ENCODE measurements at places on chromosomes 5 and 9.
A peak's percentile ranks its signal among the peaks of the same experiment; 100 is the strongest.

DNA sequence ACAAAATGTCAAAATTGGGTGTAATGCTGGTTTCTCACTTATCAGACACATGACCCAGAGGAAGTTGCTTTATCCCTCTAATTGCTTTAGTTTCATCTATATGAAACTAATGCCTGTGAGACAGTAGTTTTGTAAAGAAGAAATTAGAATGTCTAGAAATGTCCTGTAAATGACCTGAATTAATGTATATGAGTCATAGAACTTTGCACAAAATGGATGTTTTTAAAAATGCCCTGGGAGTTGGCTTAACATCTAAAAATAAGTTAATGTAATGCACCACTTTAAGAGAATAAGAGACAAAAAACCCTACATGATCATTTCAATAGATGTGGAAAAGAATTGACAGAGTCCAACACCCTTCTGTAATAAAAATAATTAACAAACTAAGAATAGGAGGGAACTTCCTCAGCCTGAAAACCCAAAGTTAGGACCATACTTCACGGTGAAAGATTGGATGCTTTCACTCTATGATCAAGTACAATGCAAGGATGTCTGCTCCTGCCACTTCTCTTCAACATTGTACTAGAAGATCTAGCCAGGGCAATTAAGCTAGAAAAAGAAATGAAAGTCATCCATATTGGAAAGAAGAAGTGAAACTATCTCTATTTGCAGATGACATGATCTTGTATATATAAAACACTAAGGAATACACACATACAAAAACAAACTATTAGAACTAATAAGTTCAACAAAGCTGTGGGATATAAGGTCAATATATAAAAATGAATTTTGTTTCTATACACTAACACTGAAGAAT, 117.9 kb downstream of the MELK start:
- no peak for DNase-seq

- no peak for DNase-seq
Measured at GRCh38 chr9:70551396-70551795, 136.9 kb upstream of the KLF9 start.

DNA sequence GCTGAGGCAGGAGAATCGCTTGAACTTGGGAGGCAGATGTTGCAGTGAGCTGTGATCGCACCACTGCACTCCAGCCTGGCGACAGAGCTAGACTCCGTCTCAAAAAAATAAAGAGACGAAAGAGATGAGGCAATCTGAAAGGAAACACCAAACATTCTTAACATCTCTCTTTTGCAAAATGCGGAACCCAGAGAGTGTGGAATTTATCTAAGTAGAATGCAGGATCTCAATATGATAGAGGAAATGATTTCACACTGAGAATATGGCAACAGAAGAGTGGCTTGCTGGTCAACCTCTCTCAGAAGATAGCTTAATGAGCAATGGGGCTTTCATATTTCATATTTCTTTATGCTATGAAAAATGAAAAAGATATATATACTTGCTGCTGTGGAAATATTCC, 33.4 kb upstream of the PCA3 start:
- no peak for DNase-seq

GRCh38 chr9:116452634-116453033, 234.5 kb upstream of the TRIM32 start:
- no peak for DNase-seq

DNA sequence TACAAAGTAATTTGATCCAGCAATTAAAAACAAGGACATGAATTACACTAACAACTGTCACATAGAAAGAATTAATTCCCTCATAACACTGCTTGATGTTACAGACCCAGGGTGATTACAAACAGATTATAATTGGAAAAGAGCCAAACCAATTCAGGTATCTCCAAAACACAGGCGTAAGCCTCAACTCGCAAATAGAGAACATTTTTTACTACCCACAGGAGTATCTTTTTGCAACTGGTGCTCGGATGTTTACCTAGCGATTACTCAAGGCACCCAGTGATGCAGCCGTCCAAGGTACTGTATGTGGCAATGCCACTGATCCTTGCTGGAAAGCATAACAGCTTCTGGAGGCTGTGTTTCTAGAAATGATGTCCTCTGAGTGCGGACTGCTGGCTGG, 386.1 kb upstream of the KIF2A start:
- peak; percentile 17 for DNase-seq

- no peak for DNase-seq
Measured at GRCh38 chr9:26745111-26745510, 147.5 kb downstream of the CAAP1 start.

DNA sequence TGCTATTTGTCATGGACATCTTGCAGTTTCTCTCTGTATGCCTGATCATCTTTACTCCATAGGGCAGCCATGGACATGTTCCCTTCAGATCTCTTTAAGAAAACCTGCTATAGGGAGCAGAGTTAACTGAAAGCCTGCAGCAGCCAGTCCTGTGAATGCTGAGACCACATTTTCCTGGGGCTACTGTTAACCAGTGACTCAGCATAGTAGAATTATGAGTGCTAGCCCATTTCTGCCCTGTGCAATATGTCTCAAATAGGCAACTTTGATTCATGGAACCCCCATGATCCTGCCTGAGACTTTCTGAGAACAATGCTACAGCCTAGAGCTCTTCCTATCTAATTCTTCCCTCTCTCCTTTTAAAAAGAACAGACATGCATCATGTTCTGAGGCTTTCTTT, 624.2 kb downstream of the CHSY3 start:
- DNase-seq = no peak

DNA sequence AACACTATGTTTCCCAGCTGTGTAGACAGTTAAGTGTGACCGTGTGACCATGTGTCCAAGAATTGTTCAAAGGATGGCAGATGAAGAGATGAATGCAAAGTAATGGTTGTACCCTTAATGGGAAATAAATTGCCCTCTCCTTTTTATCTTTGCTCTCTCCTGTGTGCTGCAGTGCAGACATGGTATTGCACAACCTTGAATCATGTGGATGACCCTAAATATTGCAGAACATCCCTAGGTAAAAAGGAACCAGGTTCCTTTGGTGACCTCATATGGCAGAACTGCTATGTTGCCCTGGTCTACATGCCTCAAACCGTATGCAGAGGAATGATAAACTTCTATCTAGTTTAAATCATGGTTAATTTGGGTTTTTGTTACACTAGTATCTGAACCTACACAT, 81.7 kb upstream of the CTNND2 start:
- no peak for DNase-seq

GRCh38 chr5:95417971-95418370, 26.8 kb downstream of the FAM81B start:
- DNase-seq = no peak

DNA sequence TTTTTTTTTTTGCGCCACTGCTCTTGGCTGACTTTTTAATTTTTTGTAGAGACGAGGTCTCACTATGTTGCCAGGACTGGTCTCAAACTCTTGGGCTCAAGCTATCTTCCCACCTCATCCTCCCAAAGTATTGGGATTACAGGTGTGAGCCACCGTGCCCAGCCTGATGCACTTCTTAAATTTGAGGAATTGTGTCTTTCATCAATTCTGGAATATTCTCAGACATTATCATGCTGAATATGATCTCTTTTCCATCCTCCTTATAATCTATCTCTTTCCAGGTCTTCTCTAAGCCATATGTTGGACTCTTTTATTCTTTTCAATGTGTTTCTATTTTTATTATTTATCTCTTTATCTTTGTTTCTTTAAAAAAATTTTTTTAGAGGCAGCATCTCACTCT, 196.2 kb upstream of the IER5L start:
- DNase-seq = no peak

GRCh38 chr5:91477408-91477807, 94.3 kb upstream of the ARRDC3 start:
- no peak for DNase-seq

Data from SHP77 (cell line).